ENCODE measurements at places on chromosomes 16 and 17.

DNA sequence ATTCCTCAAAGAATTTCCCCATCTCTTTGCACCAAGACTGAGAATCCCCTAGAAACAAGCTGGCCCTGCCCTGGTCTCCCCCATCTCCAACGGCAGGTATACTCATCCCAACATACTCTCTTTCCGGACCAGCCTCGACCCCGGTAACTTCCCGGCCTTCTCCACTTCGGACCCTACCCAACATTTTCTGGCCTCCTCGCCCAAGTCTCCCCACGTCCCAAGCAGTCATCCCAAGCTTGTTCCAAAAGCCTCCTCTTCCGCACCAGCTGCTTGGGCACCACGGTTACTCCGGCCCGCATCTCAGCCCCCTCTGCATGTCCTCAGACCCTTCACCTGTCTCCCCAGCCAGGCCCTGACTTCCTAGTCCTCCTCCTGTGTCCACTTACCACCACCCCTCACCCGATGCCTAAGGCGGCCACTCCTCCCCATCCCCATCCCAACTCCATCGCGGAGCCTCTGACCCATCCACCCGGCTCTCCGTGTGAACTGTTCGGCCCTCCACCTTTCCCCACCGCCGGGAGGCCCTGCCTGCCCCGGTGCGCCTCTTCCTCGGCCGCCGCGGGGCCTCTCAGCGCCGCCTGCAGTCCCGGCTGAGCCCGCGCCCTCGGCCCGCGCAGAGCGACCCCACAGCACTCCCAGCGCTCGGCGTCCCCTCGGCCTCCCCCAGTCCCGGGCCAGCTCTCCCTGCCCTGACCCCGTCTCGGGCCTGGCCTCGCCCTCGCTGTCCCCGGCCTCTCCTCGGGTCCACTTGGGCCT is 994 bp downstream of the PITPNA start:
- no peak for DNase-seq

- DNase-seq: peak; percentile 82
Measured at GRCh38 chr17:75684924-75685323, 17.8 kb downstream of the SAP30BP start.

DNA sequence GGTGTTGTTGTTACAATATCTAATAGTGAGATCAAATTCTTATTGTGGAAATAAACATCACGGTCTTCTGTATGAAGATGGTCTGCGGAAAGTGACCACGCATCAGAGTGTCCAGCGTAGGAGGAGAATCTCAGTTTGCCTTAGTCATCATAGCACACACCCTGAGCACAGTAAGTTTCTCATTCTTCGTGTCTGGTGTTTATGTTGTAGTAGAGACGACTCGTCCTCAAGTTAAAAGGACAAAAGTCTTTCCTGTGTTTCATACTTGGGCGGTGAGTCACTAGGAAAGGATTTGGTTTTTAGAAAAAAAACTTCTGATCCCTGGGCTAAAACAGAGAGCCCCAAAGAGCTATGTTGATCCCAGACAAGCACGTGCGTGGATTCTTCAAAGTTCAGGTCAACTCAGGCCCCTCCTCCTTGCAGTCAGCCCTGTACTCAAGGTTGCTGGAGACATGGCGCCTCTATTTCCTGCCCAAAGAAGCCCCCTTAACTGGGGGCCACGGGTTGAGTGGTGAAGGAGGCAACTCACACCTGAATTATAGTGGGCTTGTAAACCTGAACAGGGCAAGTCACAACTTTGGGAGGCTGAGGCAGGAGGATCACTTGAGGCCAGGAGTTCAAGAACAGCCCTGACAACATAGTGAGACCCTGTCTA is 170.4 kb downstream of the ZFHX3 start:
- peak; percentile 80 for DNase-seq

DNA sequence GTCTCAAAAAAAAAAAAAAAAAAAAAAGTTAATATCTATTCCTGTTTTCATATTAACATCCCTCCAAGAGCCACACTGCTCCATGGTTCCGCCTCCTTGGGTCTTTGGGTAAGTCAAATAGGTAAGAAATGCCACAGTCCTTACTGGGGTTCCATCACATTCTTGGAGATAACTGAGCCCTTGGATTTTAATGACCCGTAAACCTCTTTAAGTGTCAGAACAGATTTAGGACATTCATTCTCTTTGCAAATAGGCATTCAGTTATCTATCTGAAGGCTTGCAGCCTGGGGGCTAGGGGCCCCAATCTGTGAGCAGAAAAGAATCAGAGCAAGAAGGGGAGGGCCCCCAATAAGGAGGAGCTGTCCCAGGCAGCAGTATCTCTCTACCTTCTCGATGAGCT is 28.0 kb downstream of the MYH13 start:
- DNase-seq: no peak

- DNase-seq: no peak
Measured at GRCh38 chr16:48138543-48138942, 17.2 kb downstream of the ABCC12 start.

- peak; percentile 1 for DNase-seq
Measured at GRCh38 chr16:13835387-13835786, 84.6 kb upstream of the ERCC4 start.

DNA sequence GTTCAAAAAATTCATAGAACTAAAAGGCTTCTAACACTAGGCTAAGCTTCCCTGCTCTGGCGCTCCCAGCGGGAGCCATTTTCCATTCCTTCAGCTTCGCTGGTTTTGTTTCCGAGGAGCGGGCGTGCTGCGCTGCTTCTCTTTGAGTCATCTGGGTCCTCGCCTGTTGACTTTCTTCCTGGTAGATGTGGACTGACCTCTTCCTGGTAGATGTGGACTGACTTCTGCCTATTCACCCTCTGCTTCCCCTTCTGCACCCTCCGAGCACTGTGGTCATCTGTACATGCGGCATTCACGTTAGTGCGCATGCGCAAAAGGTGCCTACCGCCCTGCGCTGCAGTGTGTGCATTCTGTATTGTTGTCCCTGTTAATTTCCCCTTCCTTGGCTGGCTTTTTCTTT is 40.8 kb upstream of the SEC14L1 start:
- DNase-seq: no peak

DNA sequence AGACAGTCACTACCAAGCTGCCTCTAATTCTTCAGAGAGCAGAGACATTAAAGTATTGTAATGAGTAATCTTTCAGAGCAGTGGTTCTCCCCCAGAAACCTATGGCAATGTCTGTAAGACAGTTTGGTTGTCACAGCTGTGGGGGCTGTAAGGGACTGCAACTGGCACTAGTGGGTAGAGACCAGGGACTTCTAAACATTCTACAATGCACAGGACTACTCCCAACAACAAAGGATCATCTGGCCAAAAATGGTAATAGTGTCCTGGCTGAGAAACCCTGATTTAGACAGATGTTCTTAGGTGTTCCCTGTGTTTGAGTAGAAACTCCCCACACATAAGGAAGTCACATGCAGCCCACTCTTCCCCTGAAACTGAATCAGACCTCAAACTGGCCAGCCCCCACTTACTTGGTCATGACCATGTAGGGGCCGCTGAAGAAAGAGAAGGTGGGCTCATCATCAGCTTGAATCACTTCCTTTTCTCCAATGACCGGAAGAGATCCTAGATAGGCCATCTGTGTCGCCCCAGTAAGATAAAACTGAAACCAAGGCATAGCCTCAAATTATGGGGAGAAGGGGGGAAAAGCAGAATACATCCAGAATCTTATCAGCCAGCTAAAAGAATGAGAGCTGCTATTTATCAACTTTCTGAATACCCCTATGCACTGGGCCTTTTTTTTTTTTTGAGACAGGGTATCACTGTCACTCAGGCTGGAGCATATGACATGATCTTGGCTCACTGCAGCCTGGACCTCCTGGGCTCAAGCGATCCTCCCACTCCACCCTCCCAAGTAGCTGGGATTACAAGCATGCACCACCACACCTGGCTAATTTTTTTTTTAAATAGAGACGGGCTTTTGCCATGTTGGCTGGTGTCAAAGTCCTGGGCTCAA is 75.8 kb downstream of the TEX14 start:
- no peak for DNase-seq

- DNase-seq: no peak
Measured at GRCh38 chr17:17395885-17396284, 80.9 kb upstream of the MED9 start.

DNA sequence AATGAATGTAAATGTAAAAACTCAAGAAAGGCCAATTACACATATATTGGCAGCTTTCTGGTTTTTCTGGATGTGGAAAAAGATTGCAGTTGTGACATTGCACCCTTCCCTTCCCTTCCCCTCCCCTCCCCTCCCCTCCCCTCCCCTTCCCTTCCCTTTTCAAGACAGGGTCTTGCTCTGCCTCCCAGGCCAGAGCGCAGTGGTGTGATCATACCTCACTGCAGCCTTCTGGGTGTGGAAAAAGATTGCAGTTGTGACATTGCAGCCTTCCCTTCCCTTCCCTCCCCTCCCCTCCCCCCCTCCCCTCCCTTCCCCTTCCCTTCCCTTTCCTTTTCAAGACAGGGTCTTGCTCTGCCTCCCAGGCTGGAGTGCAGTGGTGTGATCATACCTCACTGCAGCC is 41.7 kb downstream of the PIK3R5 start:
- no peak for DNase-seq

DNA sequence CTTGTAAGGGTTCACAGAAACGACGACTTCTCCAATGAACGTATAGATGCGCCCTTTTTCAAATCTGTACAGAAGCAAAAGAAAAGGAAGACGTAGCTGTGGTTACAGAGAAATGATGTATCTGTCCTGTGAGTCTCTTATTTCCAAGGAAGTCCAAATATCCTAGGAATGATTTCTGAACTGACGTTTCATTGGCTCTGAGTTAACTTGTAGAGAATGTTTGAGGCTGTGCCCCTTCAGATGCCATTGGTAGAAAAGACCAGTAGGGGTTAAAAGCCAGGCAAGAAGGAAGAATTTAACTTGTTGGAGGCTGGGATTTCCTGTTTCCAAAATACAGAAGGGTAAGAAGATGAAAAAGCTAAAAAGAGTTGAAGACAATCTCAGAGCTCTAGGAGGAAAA is 96.2 kb downstream of the MYO1D start:
- no peak for DNase-seq

Data from AG10803 (cell line).